ENCODE measurements at places on chromosomes 4 and X.

- DNase-seq: no peak
Measured at GRCh38 chr4:76197971-76198410, 15.6 kb downstream of the SCARB2 start.

- no peak for DNase-seq
Measured at GRCh38 chr4:184895012-184895695, 69.4 kb upstream of the ACSL1 start.

DNA sequence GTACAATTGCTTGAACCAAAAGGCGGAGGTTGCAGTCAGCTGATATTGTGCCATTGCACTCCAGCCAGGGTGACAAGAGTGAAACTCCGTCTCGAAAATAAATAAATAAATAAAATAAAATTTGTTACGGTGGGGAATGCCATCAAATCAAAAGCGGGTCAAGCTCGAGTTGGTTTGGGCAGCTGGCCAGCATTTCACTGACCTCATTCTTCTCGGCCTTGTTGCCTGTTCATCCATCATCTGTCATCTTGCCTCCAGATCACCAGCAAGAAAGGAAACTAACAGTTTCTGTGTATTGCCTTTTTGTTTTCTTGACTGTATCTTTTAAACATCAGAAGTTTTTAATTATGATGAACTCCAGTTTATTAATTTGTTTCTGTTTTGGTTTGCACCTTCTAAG, 31.5 kb upstream of the KLHL2 start:
- DNase-seq: no peak

DNA sequence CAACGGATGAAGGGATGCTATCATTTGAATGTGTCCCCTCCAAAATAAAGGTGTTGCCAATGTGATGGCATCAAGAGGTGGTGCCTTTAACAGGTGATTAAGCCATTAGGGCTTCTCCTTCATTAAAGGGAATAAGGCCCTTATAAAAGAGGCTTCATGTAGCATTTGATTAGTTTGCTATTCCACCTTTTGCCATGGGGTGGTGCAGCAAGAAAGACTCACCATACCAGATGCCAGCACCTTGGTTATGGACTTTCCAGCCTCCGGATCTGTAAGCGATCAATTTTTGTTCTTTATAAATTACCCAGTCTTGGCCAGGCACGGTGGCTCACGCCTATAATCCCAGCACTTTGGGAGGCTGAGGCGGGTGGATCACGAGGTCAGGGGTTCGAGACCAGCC, 7.9 kb upstream of the SLC25A43 start:
- DNase-seq: no peak

DNA sequence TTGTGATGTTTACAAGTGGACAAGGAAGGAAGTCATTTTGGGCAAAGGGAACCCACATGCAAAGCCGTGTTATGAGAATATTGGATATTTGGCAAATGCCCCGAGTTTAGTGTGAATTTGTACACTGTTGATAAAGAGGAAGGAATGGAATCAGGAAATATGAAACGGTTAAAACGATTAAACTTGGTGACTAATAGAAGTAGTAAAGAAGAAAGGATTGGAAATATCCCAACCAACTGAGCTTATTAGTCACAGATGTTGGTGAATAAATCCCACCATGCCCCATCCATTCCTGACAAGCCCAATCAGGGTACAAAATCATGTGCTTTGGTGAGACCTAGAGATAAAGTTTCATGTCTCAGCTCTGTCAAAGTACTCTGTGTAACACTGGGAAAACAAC, 22.0 kb downstream of the ARHGAP24 start:
- no peak for DNase-seq

- no peak for DNase-seq
Measured at GRCh38 chr4:182521011-182521410, 277.8 kb downstream of the TENM3 start.

DNA sequence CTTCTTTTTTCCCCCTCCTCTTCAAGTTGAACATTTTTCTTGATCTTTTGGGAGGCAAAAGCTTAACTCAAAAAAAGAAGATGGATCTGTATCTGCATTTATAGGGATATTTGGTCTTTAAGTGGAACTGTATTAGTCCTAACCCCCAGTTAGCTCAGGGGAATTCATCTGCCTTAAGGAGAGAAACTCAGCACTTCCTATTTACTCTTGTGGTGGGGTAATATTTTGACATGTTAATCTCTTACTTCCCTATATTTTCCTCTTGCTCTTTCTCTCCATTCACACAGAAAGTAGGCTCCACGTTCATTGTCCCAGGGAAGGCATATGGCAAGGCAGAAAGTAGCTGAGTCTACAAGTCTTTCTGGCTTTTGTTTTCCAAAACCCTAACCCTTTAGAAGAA, 5.3 kb downstream of the LRRC66 start:
- DNase-seq: no peak

GRCh38 chr4:78951862-78952472, 12.7 kb upstream of the PAQR3 start:
- no peak for DNase-seq

- no peak for DNase-seq
Measured at GRCh38 chrX:56758456-56758855, 29.4 kb downstream of the NBDY start.

DNA sequence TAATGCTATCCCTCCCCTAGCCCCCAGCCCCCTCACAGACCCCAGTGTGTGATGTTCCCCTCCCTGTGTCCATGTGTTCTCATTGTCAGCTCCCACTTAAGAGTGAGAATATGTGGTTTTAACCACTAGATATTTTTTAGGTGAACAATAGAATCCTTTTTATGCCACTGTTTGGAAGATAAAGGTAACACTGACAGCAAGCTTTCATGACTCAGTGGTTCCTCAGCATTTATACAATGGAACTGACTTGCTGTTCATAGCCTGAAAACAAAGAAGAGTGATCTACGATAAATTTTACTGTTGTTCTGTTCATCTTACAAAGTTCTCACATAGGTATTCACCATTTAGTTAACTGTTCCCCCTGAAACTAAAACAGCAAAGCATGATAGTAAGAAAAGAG, 147.8 kb downstream of the ARHGAP10 start:
- DNase-seq: no peak

DNA sequence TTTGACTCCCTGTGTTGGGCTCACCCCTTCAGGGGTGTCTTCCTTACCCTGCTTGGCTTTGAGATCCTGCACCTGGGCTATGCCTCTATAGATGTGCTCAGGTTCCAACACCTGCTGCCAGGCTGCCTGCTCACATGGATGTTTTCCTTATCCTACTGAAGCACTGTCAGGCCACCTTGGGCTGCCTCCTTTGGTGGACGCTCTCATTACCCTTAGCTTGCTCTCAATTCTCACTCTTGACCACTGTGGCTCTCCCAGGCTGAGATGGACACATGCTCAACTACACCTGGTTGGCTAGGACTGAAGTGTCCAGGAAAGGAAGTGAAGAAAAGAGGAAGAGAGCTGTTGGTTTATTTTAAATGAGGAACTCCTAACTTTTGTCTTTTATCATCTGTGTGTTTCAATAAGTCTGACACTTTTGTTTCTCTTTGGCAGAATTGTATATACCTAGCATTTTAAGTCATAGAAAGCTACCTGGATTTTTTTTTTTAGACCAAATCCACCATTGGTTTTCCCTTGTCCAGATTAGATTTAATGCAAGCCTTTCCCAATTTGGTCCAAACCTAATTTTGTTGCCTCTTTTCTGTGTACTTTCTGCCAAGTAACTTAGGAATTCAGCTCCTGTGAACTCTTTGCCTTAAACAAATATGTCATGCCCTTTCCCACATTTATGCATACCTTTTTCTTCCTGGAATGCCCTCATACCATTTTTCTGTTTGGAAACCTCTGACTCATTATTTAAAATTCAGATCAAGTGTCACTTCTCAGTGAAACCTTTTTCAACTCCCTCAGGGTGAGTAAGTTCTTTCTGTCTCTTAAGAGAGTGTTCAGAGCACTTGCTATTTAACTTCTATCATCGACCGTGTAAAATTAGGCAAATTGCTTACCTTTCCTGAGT, 175.8 kb downstream of the GC start:
- DNase-seq: no peak

DNA sequence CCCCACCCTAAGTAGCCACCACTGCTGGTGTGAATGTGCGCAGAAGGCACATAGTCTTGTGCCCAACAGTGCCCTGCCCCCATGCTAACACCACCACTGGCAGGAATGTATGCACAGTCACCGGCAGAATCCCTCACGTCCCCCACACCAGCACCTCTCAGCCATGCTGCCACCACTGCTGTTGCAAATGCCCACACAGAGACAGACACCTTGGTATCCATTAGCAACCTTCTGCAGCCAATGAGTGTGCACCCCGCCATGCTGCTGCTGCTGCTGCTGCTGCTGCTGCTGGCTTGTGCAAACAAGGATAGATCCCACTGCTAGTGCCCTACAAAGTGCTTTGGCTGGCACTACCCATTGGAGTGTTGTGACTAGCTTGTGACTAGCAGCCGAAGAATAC, 52.4 kb upstream of the MMAA start:
- DNase-seq: no peak

GRCh38 chr4:98803251-98803650, 125.7 kb downstream of the EIF4E start:
- DNase-seq: no peak

GRCh38 chrX:15511563-15511962, 11.0 kb downstream of the BMX start:
- DNase-seq: no peak
